ENCODE measurements at places on chromosomes 12 and 14.

DNA sequence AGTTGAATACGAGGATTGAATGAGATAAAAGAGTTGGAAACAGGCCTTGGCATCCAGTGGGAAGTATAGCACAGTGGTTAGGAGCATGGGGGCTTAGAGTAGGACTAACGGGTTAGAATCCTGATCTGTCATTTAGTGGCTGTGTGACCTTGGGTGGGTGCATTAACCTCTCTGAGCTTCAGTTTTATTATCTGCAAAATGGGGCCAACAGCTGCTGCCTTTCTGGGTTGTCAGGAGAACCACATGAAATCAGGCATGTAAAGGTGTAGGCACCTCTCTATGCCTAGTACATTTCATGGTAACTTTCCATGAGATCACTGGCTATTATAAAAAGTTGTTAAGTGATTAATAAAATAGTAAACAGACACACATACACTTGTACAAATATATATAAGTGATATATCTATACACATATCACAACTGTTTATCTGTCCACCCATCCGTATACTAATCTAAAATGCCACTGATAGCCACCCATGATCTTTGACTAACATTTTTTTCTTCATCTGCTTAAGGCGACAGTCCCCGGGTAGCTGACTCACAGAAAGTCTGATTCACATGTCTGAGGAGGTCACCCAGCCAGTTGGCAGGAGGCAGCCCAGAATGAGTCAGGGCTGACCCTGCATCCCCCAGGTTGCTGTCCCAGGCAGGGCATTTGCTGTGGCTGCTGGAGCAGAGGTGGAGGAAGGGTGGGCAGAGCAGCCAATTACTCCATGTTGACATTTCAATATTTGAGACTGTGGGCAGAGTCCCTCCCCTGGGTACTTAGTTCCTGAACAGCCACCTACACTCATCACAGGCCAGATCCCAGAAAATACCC, 125.6 kb upstream of the NOS1 start:
- no peak for DNase-seq

GRCh38 chr12:69055706-69056105, 122.7 kb upstream of the CPM start:
- no peak for DNase-seq

GRCh38 chr12:88187571-88187970, 45.5 kb downstream of the TMTC3 start:
- no peak for DNase-seq

DNA sequence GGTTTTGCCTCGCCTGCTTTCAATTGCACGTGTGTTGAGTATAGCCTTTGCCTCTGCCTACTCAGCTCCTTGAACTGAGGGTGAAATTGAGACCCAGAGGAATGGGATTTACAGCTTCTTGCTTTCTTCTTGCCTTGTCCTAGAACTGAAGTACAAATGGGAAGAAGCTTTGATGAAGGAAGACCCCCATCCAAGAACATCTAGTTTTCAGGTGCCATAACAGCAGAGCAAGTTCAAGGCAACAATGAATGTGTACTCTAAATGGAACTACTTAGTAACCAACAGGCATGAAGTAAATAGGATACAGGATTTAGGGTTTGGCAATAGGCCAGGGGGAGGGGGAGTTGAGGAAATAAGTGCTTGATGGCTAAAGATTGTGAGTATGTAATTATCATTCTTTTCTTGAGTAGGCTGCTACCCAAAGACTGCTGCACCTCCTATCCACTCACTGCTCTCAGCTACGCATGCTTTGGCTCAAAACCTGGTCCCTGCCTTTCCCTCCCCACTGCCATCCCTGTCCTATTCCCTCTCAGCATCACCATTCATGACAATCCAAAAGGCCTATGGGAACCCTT, 2.1 kb downstream of the GPX2 start:
- no peak for DNase-seq

DNA sequence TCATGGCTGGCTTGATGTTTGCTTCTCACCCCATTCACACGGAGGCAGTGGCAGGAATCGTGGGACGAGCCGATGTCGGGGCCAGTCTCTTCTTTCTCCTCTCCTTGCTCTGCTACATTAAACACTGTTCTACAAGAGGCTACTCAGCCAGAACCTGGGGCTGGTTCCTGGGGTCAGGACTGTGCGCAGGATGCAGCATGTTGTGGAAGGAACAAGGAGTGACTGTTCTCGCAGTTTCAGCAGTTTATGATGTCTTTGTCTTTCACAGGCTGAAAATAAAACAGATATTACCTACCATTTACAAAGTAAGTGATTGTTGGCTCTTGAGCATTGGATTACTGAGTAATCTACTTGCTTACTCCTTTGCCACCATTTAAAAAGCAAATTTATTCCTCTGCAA, 170.6 kb downstream of the TMTC2 start:
- no peak for DNase-seq

Measured in activated naive CD4-positive, alpha-beta T cell (primary cell).